ENCODE measurements at places on chromosomes 1 and 21. TPM values are rescaled to one million over a fixed set of nuclear protein-coding genes. Genes with fewer than 3 reads are reported as not detected.

DNA sequence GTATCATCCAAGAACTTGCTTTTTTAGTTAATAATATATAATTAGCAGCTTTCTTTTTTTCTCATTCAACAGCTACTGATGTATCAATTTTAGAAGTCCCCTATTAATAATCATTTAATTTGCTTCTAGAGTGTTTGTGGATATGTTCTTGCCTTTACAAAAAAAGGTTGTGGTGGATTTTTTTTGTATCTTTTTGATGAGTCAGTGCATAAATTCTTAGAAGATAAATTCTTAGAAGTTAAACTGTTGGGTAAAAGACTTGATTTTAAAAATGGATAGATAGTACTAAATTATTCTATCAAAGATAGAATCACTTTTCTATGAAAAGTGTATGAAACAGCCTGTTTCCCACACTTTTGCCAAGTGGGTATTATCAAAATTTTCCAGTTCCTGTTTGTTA is 11.9 kb downstream of the FGGY start:
- no peak for DNase-seq

Gene WDR47
- 21.3 TPM for total RNA-seq

DNA sequence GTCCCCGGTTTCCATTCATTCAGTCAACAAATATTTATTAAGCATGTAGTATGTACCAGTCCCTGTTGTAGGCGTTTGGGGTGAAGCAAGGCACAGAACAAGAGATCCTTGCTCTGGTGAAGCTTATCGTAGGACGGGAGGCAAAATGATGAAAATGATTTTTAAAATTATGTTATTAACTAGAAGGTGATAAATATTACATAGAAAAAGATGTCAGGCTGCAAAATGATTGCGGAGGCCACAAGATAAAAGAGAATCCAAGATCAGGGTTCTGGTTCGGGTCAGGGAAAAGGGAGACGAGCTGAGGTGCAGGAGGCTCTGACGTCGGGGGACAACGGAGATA is 602 bp upstream of the CGN start:
- no peak for DNase-seq

GRCh38 chr1:193709607-193710006 is 523.2 kb upstream of the B3GALT2 start:
- no peak for DNase-seq

Gene CFHR5
- total RNA-seq, result not detected

DNA sequence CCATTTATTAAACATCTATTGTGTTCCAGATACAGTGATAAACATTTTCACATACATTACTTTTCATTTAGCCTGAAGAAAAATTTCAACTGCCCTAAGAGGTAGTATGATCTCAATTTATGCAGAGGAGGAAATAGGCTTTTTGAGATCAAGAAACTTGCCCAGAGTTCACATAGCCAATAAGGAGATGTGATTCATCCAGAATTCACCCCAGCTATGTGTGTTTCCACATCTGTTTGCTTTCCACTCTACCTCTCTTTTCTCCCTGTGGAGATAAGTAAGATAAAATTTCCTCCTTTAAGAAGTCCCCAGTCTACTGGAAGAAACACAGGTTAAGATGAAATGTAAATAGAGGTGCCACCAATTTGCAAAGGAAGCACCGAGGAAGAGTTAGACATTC is 199.7 kb upstream of the C8B start:
- DNase-seq, result no peak

Measured in natural killer cell (primary cell).